ENCODE measurements at places on chromosomes 11 and 22.

DNA sequence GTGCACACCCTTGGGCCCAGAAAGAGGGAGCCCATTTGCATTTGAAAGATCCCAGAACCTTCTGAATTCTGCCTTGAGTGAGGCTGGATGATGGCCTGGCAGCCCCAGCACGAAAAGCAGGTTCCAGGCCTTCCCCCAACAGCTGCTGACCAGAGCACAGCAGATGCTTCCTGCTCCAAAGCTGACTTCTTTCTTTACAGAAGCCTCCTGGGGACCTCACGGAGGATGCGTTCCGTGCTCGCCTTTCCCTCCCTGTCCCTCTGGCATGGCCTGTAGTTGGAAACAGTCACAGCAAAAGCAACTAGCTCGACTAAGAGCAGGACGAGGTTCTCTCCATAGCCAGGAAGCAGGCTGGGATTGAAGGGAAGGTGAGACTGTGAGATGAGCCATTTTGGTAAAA is 107.7 kb upstream of the B3GAT1 start:
- peak; percentile 37 for DNase-seq

GRCh38 chr11:34806875-34807274 is 109.3 kb downstream of the APIP start:
- no peak for DNase-seq

GRCh38 chr11:95671768-95672167 is 117.8 kb downstream of the FAM76B start:
- DNase-seq, result no peak

DNA sequence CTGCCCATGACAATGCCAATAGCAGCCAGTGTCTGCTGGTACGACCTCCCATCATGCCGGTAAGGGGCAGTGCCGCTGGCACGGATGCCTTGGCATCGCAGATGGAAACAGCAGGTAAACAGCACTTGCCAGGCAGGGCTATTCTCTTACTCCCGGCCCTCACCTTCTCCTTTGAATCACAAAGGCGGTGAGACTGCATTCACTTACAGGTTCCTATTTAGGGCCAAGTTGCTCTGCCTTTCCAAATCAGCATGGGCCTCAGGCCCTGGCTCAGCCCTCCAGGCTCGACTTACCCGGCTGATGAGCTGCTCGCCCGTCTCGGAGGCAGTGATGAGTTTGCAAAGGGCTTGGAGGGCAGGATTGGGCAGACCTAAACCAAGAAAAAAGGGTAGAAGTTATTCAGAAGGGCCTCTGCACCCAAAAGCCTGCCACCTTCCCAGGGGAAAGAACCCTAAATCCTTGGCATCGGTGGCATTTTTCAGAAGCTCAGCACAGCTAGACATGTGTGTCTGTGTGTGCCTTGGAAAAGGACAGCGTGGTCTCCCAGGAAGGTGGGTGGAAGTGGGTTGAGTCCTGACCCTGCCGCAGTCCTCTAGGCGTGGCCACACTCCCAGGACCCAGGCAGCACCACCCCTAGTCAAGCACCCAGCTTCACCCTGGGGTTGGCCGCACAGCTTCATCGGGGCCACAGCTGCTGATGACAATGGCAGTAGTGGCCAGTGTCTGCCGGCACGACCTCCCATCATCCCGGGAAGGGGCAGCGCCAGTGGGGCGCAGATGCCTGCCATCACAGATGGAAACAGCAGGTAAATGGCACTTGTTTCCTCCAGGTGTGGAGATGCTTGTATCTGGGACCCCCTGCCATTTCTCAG is 73.5 kb upstream of the PITPNB start:
- DNase-seq, result no peak

DNA sequence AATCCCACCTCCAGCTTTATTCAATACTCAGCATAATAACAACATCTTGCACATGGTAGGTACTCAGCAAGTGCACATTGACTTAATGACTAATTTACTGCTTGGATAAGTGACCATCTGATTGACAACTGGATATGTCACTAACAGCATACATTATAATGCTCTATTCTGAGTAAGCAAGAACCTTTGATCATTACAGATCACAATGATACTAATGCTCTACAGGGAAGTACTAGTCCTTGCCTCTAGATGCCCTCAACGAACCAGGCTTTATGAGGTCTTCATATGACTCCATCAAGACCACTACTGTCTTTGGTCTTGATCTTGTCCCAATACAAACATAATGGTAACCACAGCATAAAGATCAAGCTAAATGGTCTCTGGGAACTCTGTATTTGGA is 167.6 kb upstream of the MTMR2 start:
- no peak for DNase-seq

DNA sequence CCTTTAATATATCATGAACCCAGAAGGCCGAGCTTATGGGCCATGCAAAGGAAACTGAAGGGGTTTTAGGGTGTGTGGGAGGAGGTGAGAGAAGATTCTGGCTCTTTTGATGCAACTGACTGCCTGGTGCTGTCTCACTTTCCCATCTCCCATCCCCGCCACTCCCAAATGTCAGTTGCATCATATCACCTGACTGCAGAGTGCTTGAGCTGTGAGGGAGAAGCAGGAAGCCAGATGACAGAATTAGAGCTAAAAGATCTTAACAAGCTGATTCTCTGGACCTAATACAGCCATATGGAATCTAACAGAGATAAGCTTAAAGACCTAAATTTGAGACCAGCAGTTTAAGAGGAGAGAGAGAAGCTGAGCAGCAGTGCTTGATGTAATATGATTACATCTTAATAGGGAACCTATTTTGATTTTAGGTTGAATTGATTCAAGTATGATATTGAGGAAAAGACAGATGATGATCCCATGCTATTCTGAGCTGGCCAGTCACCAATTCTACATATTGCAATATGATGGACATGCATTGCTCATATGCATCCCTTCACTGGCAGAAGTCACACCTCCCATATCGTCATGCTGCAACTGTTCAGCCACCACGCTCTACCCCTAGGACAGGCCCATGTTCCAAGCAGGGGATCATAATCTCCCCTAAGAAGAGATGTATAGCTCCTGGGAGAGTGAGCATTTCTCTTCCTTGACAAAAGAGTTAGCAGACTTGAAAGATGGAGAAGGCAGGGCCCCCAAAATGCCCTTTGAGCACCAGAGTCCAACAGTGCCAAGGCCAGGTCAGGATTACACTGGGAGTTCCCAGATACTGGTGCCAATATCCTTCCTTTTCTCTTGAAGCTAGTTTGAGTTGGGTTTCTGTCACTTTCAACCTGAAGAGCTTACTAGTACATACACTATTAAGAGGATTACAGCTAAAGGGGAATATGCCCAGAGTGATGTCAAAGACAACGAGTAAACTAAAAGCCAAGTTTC is 44.9 kb downstream of the PLEKHA7 start:
- DNase-seq, result no peak

GRCh38 chr22:36405671-36406538 is 18.1 kb upstream of the MYH9 start:
- peak; percentile 68 for DNase-seq

- no peak for DNase-seq
Observed at GRCh38 chr22:40039482-40040115, 44.8 kb downstream of the FAM83F start.

GRCh38 chr11:19988598-19988997 is 171.7 kb downstream of the DBX1 start:
- no peak for DNase-seq

GRCh38 chr11:118014022-118014421 is 27.8 kb downstream of the IL10RA start:
- no peak for DNase-seq

DNA sequence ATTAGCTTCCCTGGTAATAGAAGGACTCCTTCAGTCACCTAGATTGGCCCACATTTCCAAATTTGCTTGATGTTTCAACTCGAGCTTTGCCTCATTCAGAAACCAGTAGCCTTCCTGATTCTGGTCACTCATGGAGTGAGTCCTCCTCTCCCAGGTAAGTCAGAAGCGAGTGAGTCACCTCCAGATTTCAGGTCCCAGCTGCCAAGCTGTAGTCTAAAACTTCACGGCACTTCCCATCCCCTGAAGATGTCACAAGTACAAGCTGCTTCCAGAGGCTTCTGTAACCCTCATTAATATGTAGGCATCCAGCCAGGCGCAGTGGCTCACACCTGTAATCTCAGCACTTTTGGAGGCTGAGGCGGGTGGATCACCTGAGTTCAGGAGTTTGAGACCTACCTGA is 23.5 kb downstream of the ARHGAP8 start:
- DNase-seq, result no peak

- DNase-seq, result no peak
Observed at GRCh38 chr11:100182927-100183326, 504.2 kb upstream of the ARHGAP42 start.

DNA sequence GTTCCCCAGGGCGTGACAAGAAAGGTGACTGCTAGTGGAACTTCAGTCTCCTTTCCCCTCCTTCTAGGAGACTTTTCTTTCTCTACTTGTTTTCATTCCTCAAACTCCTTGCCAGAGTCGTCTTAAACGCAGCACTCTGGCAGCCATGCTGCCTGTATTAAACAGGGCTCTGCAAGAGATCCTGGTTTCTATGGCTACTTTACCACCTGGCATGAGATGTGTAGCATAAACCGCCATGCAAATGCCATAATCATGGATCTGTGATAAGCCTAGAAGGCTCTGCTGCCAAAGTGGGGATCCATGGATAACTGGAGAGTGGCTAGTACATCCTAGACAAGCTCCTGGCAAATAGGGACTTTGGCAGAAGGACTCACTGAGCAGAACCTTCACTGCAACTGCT is 321.1 kb downstream of the CADM1 start:
- no peak for DNase-seq

- no peak for DNase-seq
Observed at GRCh38 chr11:28460348-28460747, 352.2 kb downstream of the METTL15 start.

DNA sequence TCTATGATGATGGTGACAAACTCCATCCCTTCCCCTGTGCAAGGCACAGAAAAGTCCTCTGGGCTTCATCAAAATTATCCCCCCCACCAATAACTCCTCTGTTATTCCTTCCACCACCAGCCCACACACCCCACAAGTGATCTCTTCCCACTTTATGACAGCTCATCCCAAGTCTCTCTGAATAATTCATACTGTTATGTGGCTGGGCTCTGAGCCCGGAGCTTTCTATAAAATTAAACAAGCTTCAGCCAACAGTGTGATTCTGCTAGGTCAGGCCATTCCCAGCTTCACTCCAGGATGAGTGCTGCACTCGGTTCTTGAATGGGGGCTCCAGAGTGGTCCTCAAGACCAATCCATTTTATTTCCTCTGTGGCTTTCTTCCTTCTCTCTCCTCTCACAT is 83.0 kb downstream of the INSC start:
- DNase-seq, result no peak

DNA sequence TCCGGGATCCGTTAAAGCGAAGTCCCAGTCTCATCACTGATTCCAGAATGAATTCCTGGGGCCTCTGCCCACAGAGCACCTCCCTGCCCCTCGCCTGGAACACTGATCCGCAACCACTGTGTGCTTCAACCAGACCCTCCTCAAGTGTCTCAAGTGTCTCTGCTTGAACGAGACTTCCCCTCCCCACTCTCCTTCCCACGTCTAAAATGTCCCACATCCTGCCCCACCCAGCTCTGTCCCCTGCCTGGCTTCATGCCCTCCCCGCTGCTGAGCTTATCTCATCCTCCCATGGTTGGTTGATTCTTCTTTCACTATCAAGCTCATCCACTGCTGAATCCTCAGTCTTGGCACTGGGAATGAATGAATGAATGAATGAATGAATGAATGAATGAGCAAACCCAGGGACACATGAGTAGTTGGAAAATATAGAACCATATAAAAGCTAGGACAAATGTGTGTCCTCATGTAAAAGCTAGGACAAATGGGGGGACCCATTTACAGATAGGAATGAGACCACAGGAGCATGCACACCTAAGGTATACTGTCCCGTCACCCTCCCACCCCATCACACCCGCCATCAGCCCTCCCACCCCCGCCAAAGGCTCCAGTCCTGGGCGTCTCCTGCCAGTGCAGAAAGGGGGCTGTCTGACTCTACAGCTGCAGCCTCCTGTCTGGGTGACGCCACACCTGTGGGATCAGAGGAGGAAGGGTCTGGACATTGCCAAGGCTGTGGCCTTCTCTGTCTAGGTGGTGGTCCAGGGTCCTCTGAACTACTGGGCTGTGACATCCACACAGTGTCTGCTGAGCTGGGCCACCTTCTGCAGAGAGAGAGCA is 71.4 kb upstream of the LINC01488 start:
- DNase-seq, result no peak

- no peak for DNase-seq
Observed at GRCh38 chr11:47928426-47928825, 51.9 kb upstream of the PTPRJ start.
